ENCODE measurements at places on chromosomes 2 and 18.

GRCh38 chr18:4254840-4255239, 200.3 kb downstream of the DLGAP1 start:
- no peak for DNase-seq

GRCh38 chr18:23735021-23735464, 45.8 kb downstream of the LAMA3 start:
- DNase-seq = peak; percentile 88

- DNase-seq = no peak
Measured at GRCh38 chr2:240360645-240361475, 74.6 kb upstream of the GPC1 start.

GRCh38 chr2:11743846-11744553, 2.4 kb upstream of the LPIN1 start:
- DNase-seq = peak; percentile 97

DNA sequence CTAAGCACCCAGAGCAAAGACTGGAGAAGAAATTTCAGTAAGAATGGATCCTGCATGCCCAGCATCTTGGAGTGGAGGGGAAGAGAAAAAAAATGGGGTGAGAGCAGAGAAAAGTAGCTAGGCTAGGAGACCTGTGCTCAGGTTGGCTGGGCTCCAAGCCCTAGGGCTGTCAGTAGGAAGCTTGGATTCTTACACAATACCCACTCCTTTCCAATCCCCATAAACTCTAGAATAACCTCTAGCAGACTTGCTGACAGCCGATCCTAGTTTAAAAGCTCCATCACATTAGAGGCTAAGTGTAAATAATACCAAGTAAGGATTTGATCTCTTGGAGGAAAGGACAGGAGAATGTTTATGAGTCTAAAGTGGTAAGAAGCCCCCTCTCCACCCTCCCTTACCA, 46.2 kb upstream of the NABP1 start:
- no peak for DNase-seq

- no peak for DNase-seq
Measured at GRCh38 chr2:99956232-99957030, 186.0 kb downstream of the AFF3 start.

DNA sequence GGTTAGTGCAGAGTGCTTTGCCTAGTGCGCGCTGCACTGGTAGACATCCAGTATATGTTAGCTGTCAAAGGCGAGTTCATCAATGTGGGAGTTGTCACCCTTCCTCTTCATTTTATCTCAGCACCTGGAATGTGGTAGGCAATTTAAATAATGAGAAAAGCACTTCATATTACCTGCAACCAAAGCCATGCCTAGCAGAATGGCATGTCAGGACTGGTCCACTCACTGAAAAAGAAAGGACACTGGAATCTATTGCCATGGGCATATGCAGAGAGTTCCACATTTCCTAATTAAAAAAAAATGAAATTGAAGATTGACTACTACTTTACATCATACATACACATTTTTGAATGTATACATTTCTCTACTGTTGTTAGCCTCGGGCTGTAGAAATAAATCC, 139.6 kb downstream of the PAX3 start:
- no peak for DNase-seq

DNA sequence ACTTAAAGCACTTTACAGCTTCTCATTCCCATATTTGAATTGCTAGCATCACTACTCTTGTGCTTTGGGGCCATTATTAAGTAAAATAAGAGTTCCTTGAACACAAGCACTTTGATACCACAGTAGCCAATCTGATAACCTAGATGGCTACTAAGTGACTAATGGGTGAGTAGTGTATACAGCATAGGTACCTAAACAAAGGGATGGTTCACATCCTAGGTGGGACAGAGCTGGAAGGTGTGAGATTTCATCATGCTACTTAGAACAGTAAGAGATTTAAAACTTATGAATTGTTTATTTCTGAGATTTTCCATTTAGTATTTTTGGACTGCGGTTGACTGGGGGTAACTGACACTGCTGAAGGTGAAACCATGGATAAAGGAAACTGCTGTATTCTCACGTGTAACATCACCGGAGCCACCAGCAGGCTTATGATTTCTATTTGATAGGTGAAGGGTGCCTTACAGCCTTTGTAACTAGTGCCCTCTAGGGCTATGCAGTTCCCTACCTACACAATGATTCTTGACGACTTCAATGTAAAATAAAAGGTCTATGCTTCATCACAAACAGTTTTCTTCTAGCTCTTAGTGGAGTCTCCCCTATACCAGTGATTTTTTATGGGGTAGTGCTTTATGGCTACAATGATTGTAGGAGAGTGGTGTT, 22.1 kb upstream of the CRIM1 start:
- DNase-seq = no peak

GRCh38 chr2:120465012-120465700, 119.2 kb downstream of the INHBB start:
- no peak for DNase-seq

DNA sequence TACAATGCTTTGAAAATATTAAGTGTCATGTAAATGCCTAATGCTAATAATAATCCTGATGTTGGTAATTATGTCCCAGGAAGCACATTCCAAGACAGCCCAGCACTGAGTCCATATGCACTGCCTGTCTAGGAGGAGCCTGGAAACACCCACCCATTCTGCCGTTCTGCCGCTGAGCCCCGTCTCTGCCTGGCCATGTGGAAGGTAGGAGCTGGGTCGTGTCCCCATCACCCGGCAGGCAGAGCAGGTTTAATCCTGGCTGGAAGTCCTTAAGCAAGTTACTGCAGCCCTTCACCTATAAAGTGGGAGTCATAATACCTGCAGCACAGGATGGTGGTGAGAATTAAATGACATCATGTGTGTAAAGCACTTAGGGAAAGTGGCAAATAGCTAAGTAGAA, 13.1 kb upstream of the EN1 start:
- no peak for DNase-seq

- no peak for DNase-seq
Measured at GRCh38 chr2:84801811-84802210, 79.1 kb downstream of the TRABD2A start.

DNA sequence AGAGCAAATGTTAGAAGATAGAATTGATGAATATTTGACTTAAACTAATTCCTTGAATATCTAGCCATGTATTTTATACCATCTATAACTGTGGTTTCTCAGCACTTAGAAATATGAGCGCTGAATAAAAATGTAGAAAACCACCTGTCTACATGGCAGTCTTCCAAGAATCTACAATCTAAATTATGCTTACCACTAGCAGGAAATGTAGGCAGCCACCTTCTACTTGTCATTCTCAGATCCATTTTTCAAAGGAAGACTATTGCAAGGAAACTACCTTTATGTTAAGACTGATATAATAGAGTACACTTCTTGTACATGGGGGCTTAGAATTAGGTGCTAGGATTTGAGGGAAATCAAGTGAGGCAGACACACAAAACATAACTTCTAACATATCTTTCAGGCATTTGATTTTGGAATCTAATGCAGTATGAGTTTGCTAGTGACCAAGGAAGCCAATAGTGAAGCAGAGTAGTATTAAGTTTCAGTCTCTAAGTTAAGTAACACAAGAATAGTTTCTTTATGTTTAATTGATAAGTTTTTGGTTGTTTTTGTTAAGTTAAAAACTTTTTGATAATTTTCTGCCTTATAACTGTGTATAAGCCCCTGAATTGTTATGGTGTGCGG, 175.9 kb upstream of the ITGA4 start:
- no peak for DNase-seq

GRCh38 chr18:71760541-71760940, 783.6 kb downstream of the CBLN2 start:
- DNase-seq = no peak

- no peak for DNase-seq
Measured at GRCh38 chr18:23932385-23933067, 82.0 kb upstream of the TTC39C start.

DNA sequence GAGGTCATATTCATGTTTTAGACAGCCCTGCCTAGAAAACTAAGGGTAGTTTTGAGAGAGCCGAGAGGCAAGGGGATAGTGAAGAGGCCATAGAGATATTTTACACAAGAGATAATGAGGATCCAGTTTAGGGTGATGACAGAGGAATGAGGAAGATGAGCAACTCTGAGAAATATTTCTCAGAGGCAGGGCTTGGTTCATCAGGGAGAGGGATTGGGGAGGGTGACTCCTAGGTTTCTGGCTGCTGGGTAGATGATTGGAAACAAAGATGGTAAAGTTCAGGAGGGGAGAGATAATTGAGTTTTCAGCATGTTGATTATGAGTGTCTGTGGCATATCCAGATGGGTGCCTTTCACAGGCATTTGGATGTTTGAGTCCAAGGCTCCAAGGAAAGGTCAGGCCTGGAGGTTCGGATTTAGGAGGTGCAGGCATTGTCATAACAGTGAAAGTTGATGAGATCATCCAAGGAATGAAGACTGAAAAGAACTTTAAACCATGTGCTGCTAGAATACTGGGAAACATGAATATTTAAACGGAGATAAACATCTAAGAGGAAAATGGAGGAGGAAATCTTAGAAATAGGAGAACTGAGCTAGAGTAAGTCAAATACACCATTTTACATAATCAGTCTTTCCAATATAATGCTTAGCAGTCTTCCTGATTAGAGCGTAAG, 7.4 kb downstream of the MYL12B start:
- no peak for DNase-seq

DNA sequence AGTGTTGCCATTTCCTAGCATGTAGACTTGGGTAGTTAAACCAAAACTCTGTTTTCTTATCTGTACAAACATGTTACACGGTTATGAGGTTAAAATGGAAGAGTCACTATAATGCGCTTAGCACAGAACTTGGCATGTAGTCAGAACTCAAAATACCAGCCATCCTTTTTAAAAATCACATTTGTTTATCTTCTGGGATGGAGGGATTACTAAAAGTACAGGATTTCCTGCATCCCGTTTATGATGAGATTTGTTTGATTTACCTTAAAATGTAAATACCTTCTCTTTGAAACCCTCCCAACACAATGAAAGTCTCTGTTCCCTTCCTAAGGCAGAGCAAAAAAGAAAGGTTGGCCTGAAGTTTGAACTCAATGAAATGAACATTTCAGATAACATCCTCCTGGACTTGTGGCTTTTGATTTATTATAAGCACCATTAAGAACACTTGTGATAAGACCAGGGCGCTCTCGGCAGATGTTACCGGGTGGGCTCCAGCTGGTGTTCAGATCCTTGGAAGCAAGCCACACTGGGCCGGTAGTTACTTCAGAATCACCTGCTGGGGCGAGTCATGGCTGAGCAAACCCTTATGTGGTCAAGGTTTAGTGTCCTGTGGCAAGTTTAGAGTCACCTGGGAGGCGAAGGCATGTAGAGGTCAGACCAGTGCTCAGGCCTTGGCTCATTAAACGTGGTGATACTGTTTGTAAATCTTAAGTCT, 105.7 kb downstream of the MGAT5 start:
- no peak for DNase-seq

DNA sequence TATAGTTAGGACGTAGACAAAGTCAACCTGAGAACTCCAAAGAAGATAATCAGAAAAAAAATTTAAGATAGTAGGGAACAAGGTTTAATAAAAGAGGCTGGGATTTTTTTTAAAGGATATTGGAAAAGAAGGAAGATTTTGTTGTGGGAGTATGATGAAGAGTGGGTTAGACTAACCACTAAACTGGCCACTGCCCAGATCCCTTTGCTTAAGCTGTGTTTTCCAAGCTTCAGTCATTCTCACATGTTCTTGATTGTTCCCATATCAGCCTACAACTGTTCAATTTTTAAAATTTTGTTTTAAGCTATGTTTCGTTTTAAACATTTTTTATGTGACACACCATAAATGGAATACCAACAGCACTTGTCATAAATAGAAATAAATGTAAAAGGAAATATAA, 284.5 kb upstream of the MMADHC start:
- DNase-seq = no peak

GRCh38 chr2:30145826-30146336, 926 bp upstream of the YPEL5 start:
- DNase-seq = no peak

DNA sequence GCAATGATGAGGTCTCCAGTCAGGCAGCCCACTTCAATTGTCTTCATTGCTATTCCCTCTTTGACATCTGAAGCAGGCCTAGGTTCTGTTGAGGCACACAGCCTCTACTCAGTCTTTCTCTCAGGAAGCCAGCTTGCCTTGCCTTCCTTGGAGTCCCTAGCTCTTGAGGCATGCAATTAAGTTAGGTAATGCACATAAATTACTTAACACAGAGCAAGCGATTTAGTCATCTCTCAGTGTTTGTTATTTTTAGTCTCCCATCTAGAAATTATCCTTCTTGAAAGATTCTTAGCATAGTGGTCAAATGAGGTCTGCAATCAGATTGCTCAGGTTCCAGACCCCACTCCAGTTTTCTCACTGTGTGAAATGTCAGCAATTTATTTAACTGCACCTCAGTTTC, 32.0 kb downstream of the SULT1C4 start:
- DNase-seq = no peak

- no peak for DNase-seq
Measured at GRCh38 chr18:12703664-12704063, 822 bp downstream of the PSMG2 start.

DNA sequence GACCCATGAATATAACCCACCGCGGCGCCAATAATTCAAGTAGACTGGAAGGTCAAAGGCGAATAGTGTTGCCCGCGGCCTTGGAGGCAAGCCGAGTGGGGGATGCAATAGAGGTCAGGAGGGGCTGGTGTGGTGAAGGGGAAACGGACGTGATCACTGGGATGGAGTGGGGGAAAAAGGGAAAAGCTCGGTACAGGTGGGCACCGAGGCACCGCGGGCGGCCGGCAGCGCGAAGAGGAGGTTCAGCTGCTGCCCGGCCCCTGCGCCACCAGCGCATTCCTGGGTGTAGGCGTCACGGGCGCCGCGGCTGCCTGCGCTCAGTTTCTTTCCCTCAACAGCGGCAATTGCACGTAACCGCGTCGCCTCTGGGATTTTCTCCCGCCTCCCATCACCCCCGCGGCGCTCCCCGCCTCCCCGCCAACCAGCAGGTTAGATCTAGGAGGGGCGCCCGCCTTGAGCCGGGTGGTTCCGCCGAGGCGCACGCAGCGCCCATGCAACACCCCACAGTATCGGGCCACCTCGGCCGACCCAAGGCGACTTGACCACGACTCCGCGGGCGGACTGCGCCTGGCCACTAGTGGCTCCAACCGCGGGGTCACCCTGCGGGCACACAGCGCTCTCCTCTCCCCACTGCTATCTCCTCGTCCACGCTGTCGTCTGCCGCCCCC, 1.5 kb downstream of the RND3 start:
- DNase-seq = no peak

Measured in epithelial cell of proximal tubule (primary cell).